ENCODE measurements at places on chromosomes 3 and 15.
A peak's percentile ranks its signal among the peaks of the same experiment; 100 is the strongest.

- no peak for DNase-seq
Observed at GRCh38 chr15:31268108-31268501, 58.5 kb upstream of the KLF13 start.

- no peak for DNase-seq
Observed at GRCh38 chr15:40137303-40138200, 23.3 kb upstream of the BUB1B start.

GRCh38 chr15:40688932-40689799 is 5.8 kb upstream of the RAD51 start:
- no peak for DNase-seq

- no peak for DNase-seq
Observed at GRCh38 chr3:36372534-36372935, 7.8 kb upstream of the STAC start.

DNA sequence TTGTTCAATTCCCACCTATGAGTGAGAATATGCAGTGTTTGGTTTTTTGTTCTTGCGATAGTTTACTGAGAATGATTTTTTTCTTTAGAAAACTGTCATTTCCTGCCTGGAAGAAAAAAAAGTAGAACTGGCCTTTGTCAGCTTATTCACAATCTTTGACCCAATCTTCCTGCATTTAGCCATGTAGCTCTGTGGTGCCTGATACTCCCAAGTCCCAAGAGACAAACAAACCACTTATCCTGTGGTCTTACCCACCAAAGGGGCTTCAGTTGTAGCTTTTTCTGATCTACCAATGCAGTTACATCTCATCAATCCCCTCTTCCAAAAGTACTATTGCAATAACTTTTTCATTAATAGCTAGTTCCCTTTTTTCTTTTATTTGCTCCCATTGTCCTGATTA is 444.6 kb downstream of the GRM7 start:
- DNase-seq: no peak

- no peak for DNase-seq
Observed at GRCh38 chr3:42763021-42763420, 10.0 kb downstream of the CCDC13 start.

GRCh38 chr3:81581966-81582599 is 179.4 kb downstream of the GBE1 start:
- peak; percentile 1 for DNase-seq

DNA sequence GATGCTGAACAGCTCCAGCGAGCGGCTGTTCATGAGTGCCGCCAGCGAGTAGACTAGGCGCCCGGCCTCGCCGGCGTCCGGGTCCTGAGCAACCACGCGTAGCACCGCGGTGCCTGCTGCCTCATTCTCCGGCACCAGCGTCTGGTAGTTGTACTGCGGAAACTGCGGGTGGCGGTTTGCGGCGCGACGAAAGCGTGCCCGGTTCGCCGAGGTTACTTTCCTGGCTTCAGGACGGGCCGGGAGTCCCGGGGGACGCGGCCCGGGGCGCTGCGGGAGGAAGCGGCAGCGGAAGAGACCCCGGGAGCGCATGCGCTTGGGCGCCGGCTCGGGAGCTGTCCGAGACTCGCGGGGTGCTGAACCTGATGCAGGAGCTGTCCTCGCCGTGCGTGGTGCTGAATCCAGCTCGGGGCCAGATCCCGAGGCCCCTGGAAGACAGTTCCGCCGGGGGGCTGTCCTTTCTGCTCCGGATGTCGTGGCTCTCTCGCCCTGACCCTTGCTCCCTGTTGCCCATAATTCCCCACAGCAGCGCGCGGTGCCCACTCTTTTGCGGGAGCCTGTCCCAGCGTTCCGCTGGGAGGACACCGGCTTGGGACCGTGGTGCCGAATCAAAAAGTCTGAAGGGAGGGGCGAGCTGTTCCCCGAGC is 1.1 kb downstream of the CELSR3 start:
- DNase-seq: peak; percentile 57

DNA sequence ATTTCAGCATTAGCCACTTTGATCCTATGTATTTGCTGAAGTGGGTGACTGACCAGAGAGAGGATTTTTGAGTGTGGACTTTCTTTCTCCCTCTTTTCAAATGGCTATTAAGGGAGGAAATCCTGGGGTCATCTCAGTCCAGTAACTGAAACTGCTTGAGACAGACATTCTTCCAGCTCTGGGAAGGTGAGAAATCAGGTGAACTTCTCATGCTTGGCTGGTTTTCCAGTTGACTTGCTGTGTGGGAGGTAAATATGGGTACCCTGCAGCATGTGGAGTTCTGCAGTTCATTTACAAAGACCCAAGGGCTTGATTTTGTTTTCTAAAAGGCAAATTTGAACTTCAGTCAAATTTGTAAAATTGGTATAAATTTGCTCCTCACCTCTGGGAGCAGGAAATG is 461.1 kb upstream of the TBL1XR1 start:
- no peak for DNase-seq

DNA sequence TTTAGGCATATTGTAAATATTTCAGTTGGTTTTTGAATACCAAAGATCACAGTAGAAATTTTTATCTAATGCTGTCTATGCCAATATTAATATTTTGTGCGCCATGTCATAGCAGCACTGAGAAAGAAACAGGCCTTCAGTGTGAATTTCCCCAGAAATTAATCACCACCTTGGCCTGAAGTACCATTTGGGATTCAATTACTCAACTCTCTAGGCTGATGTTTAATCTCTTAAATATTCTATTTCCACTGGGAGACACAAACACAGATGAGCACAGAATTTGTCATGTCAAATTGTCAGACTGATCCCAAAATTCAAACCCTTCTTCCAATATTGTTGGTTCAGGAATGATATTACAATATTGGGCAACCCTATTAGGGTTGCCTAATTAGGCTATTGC is 509.3 kb downstream of the ROBO1 start:
- DNase-seq: no peak

- no peak for DNase-seq
Observed at GRCh38 chr15:70101459-70102113, 3.9 kb upstream of the TLE3 start.

- DNase-seq: no peak
Observed at GRCh38 chr3:155963570-155963969, 93.1 kb downstream of the GMPS start.

- no peak for DNase-seq
Observed at GRCh38 chr15:88765212-88765611, 38.0 kb upstream of the ACAN start.

DNA sequence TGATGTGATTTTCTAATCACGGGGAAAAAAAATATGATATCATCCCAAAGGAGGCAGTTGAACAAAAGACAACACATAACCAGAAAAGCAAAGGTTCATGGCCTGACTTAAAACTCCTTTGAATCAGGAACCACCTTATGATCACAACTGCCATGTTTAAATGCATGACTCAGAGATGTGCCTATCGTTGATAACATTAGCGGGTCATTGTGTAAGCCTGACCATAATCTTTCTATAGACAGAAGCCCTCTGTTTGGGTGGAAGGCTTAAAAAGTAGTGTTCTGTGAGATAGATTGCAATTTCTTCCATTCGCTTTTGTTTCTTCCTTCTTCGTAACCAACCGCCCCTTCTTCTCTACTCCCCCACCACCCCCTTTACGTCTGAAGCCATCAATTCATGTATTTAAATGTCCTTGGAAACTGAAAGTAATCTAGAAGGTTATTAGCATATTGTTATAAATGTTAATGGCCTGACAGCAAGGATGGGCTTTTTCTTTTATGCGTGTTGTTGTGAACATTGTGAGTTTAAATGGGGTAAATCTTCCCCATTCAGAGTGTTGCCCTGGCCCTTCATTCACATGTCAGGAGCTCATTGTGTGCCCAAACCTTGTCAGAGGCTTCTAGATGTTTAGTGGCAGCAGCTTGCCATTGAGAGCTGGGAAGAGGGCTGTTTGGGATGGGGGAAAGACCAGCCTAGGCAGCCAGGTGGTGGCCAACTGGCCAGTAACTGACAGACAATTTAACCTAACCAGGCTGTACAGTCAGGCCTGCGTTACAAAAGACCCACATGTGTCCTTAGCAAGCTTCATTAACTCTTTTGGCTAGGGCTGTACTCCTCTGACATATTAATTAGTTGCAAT is 64.5 kb downstream of the EPHA3 start:
- DNase-seq: no peak

DNA sequence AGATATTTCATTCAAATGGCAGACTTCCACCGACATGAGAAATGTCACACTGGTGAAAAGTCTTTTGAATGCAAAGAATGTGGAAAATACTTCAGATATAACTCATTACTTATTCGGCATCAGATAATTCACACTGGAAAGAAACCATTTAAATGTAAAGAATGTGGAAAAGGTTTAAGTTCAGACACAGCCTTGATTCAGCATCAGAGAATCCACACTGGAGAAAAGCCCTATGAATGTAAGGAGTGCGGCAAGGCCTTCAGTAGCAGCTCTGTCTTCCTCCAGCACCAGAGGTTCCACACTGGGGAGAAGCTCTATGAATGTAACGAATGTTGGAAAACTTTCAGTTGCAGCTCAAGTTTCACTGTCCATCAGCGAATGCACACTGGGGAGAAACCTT is 8.6 kb upstream of the ZNF621 start:
- no peak for DNase-seq

GRCh38 chr3:193960487-193961274 is 175.3 kb upstream of the HES1 start:
- no peak for DNase-seq

- no peak for DNase-seq
Observed at GRCh38 chr15:85534031-85534430, 153.6 kb downstream of the AKAP13 start.

- DNase-seq: no peak
Observed at GRCh38 chr3:150515210-150515609, 31.1 kb downstream of the SERP1 start.

GRCh38 chr15:35071106-35071505 is 14.0 kb downstream of the NANOGP8 start:
- DNase-seq: no peak

- DNase-seq: no peak
Observed at GRCh38 chr15:85718981-85719380, 75.7 kb downstream of the KLHL25 start.

DNA sequence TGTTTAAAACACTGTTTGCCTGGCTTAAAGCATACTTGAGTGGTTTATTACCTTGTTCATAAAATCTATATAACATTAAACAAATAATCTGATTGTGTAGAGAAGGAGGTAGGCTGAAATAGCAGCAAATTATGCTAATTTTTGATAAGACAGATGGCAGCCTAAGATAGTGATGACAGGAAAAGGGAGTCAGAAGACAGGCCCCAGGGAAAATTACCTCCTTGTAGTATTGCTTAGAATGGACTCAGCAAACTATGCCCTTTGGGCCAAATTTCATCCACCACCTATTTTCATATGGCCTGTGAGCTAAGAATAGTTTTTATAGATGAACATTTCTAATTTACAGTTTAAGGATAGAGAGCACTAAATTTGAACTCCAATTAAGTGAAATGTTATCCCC is 37.8 kb downstream of the CHD2 start:
- DNase-seq: no peak

GRCh38 chr3:49842843-49843517 is 13.4 kb downstream of the TRAIP start:
- DNase-seq: no peak

- no peak for DNase-seq
Observed at GRCh38 chr3:34683851-34684250, 885.4 kb downstream of the PDCD6IP start.

DNA sequence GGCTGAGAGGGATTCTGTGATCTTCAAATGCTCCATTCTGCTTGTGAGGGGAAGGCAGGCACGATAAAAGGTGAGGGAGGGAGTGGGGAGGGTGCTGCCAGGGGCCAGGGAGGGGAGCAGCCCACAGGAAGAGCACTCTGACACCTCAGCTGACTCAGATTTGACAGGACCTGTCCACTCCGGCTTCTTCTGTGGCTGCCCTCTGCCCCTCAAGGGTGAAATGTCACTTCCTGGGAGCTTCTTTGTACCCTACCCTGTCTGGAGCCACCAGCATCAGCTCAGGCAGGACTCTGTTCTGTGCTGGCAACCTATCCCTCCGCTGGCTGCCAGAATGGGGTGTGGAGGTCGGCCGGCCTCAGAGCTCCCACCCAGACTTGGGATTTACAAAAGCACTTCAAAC is 114.0 kb upstream of the HACD2 start:
- DNase-seq: no peak

DNA sequence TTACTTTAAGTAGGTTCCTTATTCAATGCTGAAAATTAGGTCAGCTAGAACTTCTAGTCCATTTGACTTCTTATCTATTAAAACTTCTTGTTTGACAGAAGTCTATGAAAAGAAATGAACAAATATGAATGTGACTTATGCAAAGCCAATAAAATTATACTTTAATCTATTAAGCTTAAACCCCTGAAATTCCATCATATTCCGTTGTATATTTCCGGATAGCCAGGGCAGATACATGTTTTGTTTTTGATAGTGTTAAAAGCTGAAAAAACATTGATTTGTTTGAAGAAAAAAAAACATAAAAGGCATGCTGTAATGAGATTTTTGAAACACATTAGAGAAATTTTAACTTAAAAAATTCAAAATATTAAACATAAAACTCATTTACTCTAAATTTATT is 667.2 kb upstream of the NAALADL2 start:
- DNase-seq: no peak

Measured in T-cell (primary cell).